ENCODE measurements at places on chromosomes 3 and 15. TPM values are rescaled to one million over a fixed set of nuclear protein-coding genes. Genes with fewer than 3 reads are reported as not detected.

CCR3 gene
- total RNA-seq: not detected

GRCh38 chr3:161171639-161172552 is 49.2 kb upstream of the NMD3 start:
- H3K4me1 ChIP-seq: no peaks in the 10 kb centered on the region
- no peak for DNase-seq
- H3K27ac ChIP-seq: peak overlapping the region; percentile 46
- no peaks in the 10 kb centered on the region for H3K27me3 ChIP-seq
- H3K36me3 ChIP-seq: no peaks in the 10 kb centered on the region

RASGRP1 gene
- total RNA-seq: 2.1 TPM

DNA sequence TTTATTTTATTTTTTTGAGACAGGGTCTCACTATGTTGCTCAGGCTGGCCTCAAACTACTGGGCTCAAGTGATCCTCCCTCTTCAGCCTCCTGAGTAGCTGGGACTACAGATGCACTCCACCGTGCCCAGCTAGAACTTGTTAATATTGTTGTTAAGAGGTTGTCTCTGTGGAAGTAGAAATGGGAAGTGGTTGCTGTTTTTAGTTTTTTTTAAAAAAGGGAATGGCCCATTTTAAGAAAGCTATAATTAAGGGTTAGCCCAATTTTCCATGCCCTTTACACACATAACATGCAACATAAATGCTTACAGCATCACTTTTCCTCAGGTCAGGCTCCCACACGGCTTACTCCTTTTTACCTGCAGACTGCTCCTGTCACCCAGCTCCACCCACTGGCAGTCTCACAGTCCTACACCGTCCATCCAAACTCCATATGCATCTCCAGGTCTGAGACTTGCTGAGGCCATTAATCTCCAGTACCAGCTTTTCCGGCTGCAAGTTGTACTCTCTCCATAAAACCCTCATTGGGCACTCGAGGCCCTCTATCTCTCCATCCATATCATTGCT is 19.8 kb downstream of the MORC1 start:
- DNase-seq: no peak
- H3K27ac ChIP-seq: no peak overlapping the region
- no peak overlapping the region for H3K4me3 ChIP-seq
- H3K27me3 ChIP-seq: no peaks in the 10 kb centered on the region
- H3K4me1 ChIP-seq: no peaks in the 10 kb centered on the region
- H3K36me3 ChIP-seq: no peaks in the 10 kb centered on the region

GRCh38 chr3:169604568-169604967 is 58.9 kb downstream of the MECOM start:
- no peaks in the 10 kb centered on the region for H3K27me3 ChIP-seq
- H3K4me1 ChIP-seq: no peaks in the 10 kb centered on the region
- DNase-seq: no peak
- H3K27ac ChIP-seq: no peak overlapping the region

MYZAP gene
- 305 TPM for total RNA-seq

DNA sequence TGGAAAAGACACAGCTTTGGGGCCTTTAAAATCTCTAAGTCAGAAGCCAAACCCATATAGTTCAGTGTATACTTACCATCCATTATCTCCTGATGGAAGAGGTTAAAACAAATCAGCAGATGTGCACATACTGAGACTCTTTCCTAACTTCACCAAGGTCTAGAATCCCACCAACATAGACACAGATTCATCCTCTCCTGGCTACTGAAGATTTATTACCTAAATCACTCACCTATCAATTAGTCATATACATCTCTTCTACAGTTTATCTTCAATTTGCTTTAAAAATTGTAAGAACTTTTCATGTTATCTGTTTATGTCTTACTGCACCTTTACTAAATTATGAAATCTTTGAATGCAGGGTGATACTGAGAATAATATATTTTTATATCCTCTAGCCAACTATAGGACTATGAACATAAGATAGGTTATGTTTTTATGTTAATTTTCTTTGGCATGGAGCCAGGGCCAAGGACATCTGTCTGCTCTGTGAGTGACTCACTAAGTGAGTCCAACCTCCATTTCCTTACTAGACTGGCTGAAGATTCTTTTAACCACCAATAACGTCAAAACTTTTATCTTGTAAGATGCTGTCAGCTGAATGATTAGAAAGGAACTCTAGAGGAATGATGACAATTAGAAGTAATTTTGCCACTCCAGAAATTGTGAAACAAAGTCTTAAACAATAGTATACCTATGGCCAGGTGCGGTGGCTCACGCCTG is 397.6 kb downstream of the FOXP1 start:
- H3K27me3 ChIP-seq: no peaks in the 10 kb centered on the region
- H3K4me3 ChIP-seq: no peak overlapping the region
- H3K27ac ChIP-seq: no peak overlapping the region

DNA sequence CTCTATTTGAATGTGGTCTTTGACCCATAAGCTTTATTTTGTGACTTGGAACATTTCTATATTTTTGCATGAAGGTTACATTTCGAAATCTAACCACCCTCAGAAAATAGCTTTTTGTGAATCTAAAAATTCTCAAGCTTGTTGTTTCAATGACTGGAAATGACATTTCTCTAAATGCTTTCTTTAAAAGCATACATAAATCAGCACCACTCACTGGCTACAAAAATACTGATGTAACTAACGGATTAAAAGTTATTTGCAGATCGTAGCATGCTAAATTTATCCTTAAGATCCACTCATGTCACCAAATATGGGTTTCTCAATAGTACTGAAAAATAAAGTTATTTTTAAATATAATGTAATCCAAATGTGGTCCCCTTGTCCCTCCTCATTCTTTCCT is 55.2 kb upstream of the ACAN start:
- DNase-seq: no peak
- H3K4me3 ChIP-seq: no peak overlapping the region
- no peaks in the 10 kb centered on the region for H3K27me3 ChIP-seq
- no peaks in the 10 kb centered on the region for H3K4me1 ChIP-seq
- no peaks in the 10 kb centered on the region for H3K36me3 ChIP-seq

- H3K27ac ChIP-seq: peak overlapping the region; percentile 80
- peak overlapping the region; percentile 40 for H3K4me3 ChIP-seq
- DNase-seq: no peak
- no peaks in the 10 kb centered on the region for H3K27me3 ChIP-seq
- H3K36me3 ChIP-seq: no peaks in the 10 kb centered on the region
Observed at GRCh38 chr3:56799251-56799882, 2.4 kb downstream of the ARHGEF3 start.

DNA sequence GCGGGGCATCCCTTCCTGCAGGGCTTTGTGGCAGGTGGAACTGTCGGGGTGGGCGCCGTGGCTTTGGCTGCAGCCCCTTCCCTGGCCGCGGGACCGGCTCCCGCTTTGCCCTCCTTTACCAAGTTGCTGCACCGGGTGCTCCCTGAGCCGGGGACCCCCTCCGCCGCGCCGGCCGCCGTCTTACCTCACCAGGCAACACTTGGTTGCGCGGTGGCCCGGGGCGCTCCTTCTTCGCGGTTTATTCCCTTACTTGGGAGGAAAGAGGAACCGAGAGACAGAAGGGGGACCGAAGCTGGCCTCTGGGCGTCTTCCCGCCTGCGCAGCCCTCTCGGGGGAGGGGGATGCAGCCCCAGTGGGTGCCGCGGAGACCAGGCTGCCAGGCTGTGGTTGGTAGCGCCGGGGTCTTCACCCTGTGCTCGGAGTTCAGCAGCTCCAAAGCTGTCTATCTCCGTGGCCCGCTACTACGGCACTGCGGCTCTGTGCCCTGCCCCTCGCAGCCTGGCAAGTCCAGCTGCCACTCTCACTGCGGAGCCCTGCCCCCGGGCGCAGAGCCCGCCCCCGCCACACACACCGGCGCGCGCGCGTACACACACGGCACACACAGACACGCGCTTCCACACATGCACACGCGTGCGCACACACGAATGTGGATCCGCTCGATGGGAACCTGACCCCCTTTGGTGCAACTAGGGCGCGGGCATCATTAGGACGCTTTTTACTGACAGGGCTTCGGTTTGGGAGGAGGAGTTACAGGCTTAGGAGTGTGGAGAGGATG is at the start of gene DGKG:
Gene DGKG, minus strand, starts transcription at position 473 of the 775 bp plus-strand sequence. CDS start 41,775 bp downstream, outside the sequence.
- H3K4me3 ChIP-seq: peak within 1 kb of the TSS; percentile 62
- no peaks in the 10 kb centered on the region for H3K36me3 ChIP-seq
- no peaks in the 10 kb centered on the region for H3K27me3 ChIP-seq
- H3K27ac ChIP-seq: peak within 1 kb of the TSS; percentile 64
- H3K4me1 ChIP-seq: no peaks in the 10 kb centered on the region

DNA sequence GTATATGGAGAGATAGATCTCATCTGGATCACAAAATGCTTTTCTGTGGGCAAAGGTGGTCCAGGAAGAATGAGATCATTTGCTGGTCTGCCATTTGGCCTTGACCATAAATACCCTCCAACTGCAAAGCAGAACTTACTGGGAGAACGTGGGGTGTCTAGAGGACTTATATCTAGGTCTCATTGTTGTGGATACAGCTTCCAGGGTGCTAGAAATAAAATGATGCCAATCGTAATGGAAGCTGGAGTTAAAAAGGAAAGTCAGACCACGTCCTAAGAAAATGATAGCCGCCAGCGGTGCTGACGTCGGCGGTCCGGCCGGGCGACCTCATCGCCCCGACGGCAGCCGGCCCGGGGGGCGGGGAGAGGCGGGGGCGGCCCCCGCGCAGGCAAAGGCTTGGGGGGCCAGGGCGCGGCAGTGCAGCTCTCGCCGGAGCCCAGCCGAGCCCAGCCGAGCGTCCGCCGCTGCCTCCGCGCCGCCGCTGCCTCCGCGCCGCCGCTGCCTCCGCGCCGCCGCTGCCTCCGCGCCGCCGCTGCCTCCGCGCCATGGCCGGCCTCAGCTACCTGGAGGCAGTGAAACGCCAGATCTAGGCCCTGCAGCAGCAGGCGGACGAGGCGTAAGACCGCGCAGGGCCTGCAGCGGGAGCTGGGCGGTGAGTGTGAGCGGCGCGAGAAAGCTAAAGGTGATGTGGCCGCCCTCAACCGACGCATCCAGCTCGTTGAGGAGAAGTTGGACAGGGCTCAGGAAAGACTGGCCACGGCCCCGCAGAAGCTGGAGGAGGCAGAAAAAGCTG is 89.5 kb downstream of the EOMES start:
- no peak for DNase-seq
- peaks cover 8% of the 10 kb centered on the region for H3K4me1 ChIP-seq
- H3K4me3 ChIP-seq: peak overlapping the region; percentile 52
- H3K27ac ChIP-seq: peak overlapping the region; percentile 83

DNA sequence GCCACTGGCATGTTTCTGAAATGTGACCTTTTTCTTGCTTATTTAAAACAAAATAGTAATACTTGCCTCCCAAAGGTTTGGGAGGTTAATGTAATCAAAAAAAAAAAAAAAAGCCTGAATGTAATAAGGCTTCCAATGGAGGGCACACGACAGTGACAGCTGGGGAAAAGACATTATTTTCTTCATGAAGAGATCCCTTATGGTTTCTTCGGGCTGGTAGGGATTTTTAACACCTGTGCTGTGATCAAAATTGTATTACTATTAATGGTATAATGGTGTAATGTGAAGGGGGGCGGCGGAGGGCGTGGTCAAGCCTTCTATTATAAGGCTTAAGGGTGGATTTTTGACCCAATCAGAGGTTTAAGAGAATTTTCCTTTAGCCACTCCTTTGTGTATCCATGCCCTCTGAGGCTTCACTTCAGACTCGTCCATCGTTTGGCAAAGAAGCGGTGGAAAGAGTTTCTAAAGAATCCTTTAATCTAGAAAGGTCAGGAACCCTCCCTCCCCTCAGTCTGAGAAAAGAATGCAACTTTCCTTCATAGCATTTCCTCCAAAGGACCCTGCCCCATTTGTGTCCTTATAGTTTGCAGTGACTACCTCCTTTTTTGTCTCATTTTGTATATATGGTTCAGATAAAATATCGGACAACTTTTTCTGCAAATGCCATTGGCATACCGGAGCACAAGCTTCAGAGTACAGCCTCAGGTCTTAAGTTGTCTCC is 89.5 kb upstream of the CHD2 start:
- peak overlapping the region; percentile 46 for H3K4me3 ChIP-seq
- DNase-seq: peak; percentile 78
- peak overlapping the region; percentile 95 for H3K27ac ChIP-seq
- H3K4me1 ChIP-seq: peaks cover 11% of the 10 kb centered on the region
- H3K27me3 ChIP-seq: no peaks in the 10 kb centered on the region
- H3K36me3 ChIP-seq: no peaks in the 10 kb centered on the region

OXSM gene
- 17.2 TPM for total RNA-seq

- H3K27me3 ChIP-seq: no peaks in the 10 kb centered on the region
- peaks cover 9% of the 10 kb centered on the region for H3K36me3 ChIP-seq
- H3K27ac ChIP-seq: peak overlapping the region; percentile 84
Observed at GRCh38 chr3:44355362-44356033, 16.9 kb downstream of the TCAIM start.

ATP13A5 gene
- not detected for total RNA-seq

ULK4 gene
- total RNA-seq: 7.1 TPM

GRCh38 chr3:43389388-43390254 is 103.3 kb downstream of the SNRK start:
- H3K4me1 ChIP-seq: no peaks in the 10 kb centered on the region
- H3K27ac ChIP-seq: peak overlapping the region; percentile 65
- H3K27me3 ChIP-seq: no peaks in the 10 kb centered on the region
- peak; percentile 81 for DNase-seq
- no peaks in the 10 kb centered on the region for H3K36me3 ChIP-seq

DNA sequence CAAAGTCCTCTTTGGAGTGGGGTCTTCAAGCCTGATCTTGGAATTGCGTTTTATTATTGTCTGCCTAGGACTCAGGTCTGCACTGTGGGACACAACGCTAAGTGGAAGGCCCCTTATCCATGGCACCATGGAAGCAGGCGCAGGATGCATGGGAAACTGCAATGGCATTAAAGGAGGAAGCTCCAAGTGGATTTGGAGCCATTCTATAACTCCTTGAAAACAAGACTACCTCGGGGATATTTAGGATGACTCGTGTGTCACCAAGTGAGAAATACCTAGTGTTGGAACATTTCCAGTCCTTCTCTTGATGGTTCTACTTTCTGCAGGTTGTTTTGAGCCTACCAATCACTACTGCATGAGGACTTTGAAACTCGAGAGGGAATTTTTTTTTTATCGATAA is 126.6 kb upstream of the ZBED2 start:
- H3K36me3 ChIP-seq: no peaks in the 10 kb centered on the region
- no peak overlapping the region for H3K4me3 ChIP-seq
- H3K27me3 ChIP-seq: no peaks in the 10 kb centered on the region
- no peak overlapping the region for H3K27ac ChIP-seq

DNA sequence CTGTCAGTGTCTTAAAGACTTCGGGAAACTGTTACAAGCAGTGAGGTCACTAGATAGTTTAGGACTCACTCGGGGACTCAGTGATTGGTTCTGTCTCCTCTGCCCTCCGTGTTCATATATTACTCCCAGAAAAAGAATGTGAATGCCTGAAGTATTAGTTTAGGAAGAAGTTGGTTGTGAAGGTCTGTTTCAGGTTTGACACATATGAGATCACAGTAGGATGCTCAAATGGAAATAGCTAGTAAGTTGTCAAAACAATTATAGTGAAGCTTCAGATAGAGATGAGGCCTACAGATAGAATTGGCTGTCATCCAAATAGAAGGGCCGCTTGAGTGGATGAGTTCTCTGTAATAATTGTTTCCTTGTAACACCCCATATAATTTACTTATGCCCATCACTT is 172.6 kb downstream of the PLCL2 start:
- peaks cover 25% of the 10 kb centered on the region for H3K4me1 ChIP-seq
- DNase-seq: no peak
- no peaks in the 10 kb centered on the region for H3K27me3 ChIP-seq
- no peak overlapping the region for H3K4me3 ChIP-seq

- DNase-seq: no peak
- no peaks in the 10 kb centered on the region for H3K36me3 ChIP-seq
- no peak overlapping the region for H3K27ac ChIP-seq
- no peak overlapping the region for H3K4me3 ChIP-seq
- no peaks in the 10 kb centered on the region for H3K27me3 ChIP-seq
- no peaks in the 10 kb centered on the region for H3K4me1 ChIP-seq
Observed at GRCh38 chr3:173351886-173352285, 45.7 kb upstream of the NLGN1 start.

RAB6B gene
- total RNA-seq: 9.5 TPM

- H3K4me1 ChIP-seq: no peaks in the 10 kb centered on the region
- no peaks in the 10 kb centered on the region for H3K27me3 ChIP-seq
- no peak for DNase-seq
Observed at GRCh38 chr3:155304394-155304793, 10.9 kb upstream of the STRIT1 start.

RBP2 gene
- total RNA-seq: not detected
